ENCODE measurements at places on chromosomes 6 and 20.

GRCh38 chr6:124703541-124703940 lies 258.7 kb upstream of the RNF217 start:
- DNase-seq = no peak

DNA sequence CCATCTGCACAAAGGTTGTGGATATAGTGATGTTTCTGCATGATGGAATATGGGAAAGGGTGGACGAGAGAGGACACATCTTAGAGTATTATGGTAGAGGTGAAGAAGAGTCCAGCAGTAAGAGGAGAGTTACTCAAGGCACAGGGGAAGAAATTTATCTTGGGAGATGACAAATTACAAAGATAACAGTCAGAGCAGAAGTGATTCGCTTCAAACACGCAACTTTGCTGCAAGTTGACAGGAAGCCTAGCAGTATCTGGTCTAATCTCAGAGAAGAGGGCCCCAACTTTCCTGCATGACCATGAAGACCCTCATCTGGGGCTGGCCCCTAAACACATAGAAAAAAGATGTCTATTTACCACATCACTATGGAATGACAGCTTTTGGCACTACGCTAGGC lies 1.2 kb upstream of the CALHM6 start:
- DNase-seq = no peak

DNA sequence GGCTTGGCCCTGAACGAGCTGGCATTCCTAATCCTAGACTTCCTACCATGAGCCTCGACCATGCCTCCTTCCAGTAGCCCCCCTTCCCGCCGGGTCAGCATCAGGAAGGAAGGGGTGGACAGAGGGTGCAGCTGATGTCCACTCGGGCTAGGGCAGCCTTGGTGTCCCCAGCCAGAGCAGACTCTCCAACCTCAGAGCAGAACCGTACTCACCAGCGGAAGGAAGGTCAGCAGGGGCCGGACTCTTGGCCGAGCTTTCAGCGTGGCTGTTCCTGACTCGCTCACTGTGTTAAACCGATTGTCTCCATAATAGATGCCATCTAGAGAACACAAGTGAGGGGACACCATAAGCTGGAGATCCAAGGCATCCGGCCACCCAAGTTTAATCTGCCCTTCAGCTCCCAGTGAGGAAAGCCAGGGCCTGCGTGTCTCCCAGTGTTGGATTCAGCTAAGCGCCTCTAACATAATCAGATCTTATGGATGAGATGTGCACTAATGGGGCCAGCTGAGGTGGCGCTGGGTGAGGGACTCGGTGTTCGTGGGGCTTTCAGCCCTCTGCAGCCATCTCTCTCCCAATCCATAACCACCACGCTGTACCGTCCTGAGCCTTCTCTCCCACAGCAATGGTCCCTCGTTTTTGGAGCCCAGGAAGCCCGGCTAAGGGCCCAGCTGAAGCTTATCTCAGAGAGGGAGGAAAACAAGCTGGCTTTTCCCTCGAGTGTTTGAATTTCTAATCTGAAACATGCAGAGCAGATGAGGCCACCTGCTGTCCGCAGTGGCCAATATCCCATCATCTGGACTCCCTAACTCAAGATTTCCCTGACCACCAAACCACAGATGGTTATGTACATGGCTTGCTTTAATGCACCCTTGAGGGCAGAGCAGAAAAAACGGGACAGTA lies 13.7 kb downstream of the C6orf132 start:
- DNase-seq = no peak

- peak; percentile 65 for DNase-seq
These were observed 48.9 kb downstream of the VTA1 start for GRCh38 chr6:142195862-142196541.

DNA sequence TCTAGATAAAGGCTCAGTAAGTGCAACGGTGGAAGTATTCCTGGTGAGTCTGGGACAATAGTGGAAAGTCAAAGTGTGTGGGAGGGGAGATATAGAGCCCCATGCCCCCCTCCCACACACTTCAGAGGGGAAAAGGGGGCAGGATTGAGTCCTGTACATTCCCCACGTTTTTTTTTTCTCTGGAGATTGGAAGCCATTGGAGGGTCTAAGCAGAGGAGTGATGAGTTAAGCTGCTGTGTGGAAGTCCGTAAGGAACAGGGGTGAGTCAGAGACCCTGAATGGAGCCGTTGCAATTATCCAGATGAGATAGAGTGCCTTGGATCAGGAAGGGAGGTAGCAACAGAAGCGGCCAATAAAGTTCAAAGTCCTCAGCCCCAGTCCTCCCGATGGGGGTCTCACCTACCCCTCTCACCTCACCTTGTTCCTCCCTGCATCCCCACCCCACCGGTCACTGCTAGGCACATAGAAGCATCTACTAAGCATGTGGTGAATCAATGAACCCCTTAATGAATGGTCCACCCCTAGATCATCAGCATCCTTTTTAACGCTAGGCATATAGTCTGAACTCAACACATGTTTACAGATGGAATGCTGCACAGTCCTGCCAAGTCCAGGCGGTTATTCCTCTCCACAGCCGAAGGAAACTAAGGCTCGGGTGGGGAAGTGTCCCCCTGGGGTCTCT lies 662 bp upstream of the SLC9A8 start:
- DNase-seq = peak; percentile 32

DNA sequence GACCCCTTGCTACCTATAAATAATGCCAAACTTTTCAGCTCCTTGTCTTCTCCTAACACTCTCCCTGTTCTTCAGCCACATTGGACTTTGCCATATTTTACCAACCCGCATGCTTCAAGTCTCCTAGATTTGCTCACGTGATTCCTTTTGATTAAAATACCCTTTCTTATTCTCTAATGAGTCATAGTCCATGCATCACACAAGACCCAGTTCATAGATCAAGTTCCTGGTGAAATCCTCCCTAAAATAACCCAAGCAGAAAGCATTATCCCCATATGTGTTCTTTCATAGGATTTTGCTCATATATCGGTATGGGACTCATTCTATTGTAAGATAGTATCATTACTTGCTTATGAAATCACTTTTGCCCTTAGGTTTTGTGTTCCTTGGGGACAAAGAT lies 108.9 kb upstream of the STXBP5 start:
- no peak for DNase-seq

DNA sequence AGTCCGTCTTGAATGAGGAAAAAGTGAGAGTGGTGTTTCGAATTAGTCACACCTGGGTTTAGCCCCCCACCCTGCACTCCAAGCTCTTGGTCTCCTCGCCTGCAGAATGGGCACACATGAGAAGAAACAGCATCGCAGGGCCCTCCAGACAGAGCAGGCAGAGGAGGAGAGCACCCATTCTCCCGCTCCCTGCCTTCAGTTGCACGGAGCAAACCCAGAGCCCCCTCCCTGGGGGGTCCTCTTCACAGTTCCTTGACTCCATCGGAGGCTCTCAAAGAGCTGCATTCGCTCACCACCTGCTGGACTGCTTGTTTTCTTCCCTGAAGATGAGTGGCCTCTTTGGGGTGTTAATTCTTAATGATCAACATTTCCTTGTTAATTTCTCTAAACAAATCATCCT lies 5.1 kb downstream of the CST7 start:
- no peak for DNase-seq

- no peak for DNase-seq
These were observed 87.0 kb downstream of the ANKRD60 start for GRCh38 chr20:58141496-58141895.

DNA sequence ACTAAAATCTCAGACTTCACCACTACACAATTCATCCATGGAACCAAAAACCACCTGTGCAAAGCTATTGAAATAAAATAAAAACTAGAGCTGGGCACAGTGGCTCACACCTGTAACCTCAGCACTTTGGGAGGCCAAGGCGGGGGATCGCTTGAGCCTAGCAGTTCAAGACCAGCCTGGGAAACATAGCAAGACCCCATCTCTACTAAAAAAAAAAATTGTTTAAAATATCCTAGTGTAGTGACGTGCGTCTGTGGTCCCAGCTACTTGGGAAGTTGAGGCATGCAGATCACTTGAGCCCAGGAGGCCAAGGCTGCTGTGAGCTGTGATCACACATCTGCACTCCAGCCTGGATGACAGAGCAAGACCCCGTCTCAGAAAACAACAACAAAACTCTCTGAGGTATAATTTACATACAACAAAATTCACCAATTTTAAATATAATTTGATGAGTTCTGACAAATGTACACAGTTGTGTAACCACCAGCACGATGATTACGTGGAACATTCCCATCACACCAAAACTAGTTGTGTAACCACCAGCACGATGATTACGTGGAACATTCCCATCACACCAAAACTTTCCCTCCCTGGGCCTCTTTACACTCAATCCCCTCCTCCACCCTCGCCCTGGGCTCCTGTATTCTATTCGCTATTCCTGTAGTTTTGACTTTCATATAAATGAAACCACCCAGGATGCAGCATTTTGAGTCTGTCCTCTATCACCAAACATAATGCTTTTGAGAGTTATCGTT lies 107.5 kb downstream of the TAF4 start:
- no peak for DNase-seq

- DNase-seq = no peak
These were observed 21.7 kb upstream of the BNIP5 start for GRCh38 chr6:36358226-36358915.

DNA sequence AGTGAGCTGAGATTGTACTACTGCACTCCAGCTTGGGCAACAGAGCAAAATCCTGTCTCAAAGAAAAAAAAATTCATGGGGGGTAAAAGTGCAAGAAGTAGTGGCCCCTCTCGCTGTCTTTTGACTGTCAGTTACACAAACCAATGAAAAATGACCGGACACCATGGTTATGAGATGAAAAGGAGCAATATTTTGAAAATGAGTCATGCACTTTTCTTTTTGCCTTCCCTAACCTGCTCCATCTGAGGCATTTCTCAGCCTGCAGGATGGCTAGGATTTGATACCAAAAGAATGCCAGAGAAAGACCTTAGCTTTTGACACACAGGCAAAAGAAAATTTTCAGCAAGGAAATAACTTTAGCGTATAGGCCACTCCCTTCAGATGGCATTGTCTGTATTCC lies 181.7 kb upstream of the ARID1B start:
- no peak for DNase-seq

DNA sequence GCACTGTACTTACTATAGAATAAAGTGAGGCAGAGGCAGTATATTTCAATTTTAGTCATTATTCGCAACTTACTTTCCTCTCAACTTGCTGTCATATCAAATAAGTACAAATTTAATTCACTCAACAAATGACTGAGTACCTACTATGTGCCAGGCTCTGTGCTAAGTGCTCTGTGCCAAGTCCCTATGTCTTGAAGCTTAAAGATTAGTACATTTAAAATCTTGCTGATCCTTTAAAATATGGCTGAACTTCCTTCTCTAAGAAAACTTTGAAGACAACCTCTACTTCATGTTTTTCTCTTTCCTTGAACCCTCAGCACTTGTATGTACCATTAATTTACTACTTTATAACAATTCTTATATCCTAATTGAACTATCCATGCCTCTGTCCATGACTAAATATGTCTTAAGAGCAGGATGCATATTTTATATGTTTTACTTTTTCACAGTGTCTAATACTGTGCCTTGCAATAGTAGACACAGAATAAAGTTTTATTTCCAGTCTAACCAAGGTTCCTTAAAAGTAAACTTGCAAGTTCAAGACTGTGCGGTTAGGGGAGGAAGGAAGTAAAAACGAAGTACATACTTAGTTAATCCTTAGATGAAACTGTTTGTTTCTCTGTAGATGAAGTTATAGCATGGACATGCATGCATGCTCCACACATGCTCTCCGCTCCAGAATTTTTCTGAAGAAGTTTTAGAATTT lies 10.0 kb upstream of the LATS1 start:
- DNase-seq = no peak

- DNase-seq = no peak
These were observed 6.8 kb downstream of the ULBP2 start for GRCh38 chr6:149948616-149949015.

DNA sequence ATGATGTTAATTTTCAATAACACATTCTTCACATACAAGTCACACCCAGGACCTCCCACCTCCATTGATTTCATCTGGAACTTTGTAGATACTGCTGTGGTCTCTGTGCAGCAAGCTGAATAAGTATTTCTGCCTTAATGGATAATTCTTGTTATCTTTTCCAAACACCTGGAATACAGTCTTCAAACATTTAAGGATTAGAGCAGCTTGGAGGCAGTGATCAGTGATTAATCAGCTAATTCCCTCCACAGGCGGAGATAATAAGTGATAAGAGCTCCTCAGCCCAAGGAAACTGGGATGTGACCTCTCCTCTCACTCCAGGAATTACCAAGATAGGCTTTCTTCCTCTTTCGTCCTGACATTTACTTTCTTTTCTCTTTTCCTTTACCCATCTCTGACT lies 110.7 kb downstream of the FIG4 start:
- DNase-seq = no peak

DNA sequence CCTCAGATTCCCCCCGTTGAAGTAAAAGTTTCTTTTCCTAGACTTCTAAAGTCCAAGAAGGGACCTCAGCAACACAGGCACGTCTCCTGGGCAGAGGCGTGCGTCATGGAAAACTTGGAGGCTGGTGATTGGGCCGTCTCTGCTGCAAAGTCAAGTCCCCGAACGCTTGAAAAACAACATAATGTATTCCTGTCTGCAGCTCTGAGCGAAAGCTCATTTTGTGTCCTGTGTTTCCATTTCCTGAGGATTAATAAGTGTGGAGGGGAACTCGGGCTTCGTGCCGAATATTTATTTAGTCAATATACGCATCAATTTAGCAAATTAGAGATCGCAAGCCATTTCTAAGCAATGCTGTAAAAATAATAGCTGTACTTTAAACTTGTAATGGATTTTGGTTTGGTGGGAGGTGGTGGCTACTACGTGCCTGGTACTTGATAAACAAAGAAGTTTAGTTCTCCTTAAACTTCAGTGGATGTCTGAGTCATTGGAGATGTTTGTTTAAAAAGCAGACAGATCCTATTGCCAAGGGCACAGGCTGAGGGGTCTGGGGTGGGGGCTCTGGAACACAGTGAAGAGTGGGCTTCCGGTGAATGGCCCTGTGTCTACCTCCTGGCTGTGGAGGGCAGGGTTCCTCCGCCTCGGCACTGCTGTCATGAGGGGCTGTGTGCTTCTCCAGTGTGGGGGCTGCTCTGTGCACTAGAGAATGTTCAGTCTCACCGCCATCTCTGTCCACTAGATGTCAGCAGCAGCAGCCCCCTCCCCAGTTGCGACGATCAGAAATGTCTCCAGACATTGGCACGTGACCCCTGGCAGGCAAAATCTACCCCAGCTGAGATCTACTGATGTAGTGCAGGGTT lies 21.8 kb downstream of the PCK1 start:
- peak; percentile 17 for DNase-seq

DNA sequence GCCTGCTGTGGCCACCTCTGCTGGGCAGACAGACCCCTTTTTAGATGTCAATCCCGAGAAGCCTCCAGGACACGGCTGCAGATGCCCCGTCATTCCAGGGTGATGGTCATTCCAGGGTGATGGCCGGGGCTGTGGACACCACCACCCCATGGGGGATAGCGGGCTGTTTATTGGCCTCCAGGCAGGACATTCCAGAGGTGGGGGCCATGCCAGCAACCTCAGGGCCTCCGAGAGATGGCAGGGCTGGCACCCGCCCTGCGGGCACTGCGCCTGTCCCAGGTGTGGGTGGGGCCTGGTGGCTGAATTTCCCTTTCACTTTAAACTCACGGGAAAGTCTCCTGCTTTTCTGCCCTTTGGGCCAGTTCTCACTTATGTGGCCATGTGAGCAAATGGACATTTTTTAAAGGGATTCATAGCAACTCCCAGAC lies 14.5 kb downstream of the COL9A3 start:
- no peak for DNase-seq

- peak; percentile 86 for DNase-seq
These were observed 572 bp downstream of the DSE start for GRCh38 chr6:116371120-116371917.

- peak; percentile 87 for DNase-seq
These were observed 20.2 kb downstream of the RIPK1 start for GRCh38 chr6:3088446-3088845.

- DNase-seq = peak; percentile 39
These were observed 17.2 kb downstream of the LAMP5 start for GRCh38 chr20:9531581-9531980.

GRCh38 chr6:24743944-24744335 lies 25.0 kb upstream of the C6orf62 start:
- no peak for DNase-seq
